Large intestine (tissue), 12 donors: ENCODE measurements at places on chromosomes 13 and 19. TPM values are rescaled to one million over a fixed set of nuclear protein-coding genes. Genes with fewer than 3 reads are reported as not detected.

The IRGC gene
- 0.03 TPM for polyA plus RNA-seq

The HIPK4 gene
- polyA plus RNA-seq, result 0.10 TPM

The SLC10A2 gene
- 0.70 TPM for polyA plus RNA-seq

The SIGLEC14 gene
- polyA plus RNA-seq, result 1.4 TPM

The ARHGAP33 gene
- polyA plus RNA-seq, result 22.2 TPM

The SERPINE3 gene
- 0.66 TPM for polyA plus RNA-seq

The GPALPP1 gene
- 32.8 TPM for polyA plus RNA-seq

The TMEM145 gene
- 3.3 TPM for polyA plus RNA-seq

The CPAMD8 gene
- polyA plus RNA-seq, result 7.8 TPM

The DCT gene
- polyA plus RNA-seq, result 0.13 TPM

The ZNF547 gene
- polyA plus RNA-seq, result 5.7 TPM

DNA sequence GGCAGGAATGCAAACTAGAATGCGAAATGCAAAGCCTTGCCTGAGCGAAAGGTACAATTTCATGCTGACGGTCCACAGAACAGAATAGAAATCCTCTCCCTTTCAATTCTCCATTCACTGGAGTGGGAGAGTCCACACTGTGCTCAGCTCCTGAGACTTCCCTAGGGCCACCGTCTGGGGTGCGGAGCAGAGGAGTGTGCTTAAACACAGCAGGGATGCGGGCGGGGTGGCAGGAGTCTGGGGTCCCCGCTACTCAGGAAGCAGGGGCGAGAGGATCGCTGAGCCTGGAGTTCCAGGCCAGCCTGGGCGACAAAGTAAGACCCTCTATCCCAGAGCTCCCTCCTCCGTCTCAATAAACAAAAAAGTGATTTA lies 552 bp upstream of the ZNF816 start:
- DNase-seq, result no peak

- no peak for DNase-seq
Measured at GRCh38 chr19:42251572-42252358, 3.2 kb downstream of the ERF start.

- no peak for DNase-seq
Measured at GRCh38 chr19:48708471-48708870, 11.1 kb downstream of the MAMSTR start.

DNA sequence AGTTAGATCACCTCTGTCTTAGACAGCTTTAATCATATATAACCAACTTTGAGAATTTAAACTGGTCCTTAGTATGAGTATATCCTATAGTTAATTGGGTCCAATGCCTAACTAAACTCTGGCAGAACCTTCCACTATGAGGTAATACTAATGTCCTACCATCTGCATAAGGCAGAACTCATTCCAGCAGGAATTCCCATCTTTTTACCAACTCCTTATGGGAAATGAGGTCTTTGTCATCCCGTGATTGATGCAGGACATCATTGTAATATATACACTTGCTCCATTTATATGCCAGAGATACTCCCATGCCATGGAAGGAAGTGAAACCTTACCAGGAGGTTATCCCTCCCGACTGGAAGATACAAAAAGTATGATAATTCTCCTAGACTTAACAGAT lies 2.8 kb downstream of the KCTD4 start:
- no peak for DNase-seq

DNA sequence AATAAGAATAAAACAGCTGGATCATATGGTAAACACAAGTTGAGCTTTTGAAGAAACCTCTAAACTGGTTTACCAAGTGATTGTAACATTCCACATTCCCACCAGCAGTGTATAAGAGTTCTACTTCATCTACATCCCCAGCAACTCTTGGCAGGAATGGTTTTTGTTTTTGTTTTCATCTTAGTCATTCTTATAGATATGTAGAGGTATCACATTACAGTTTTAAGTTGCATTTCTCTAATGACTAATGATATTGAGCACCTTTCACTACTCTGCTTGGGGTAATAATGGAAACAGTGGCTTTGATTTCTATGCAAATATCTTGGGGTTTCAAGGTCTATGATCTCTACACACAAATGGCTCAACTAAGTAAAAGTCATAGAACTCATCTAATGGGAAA lies 614.5 kb downstream of the TBC1D4 start:
- DNase-seq, result no peak

- no peak for DNase-seq
Measured at GRCh38 chr19:44912854-44913253, 1.6 kb upstream of the APOC1 start.

GRCh38 chr13:80379245-80379644 lies 38.3 kb upstream of the SPRY2 start:
- DNase-seq, result no peak

DNA sequence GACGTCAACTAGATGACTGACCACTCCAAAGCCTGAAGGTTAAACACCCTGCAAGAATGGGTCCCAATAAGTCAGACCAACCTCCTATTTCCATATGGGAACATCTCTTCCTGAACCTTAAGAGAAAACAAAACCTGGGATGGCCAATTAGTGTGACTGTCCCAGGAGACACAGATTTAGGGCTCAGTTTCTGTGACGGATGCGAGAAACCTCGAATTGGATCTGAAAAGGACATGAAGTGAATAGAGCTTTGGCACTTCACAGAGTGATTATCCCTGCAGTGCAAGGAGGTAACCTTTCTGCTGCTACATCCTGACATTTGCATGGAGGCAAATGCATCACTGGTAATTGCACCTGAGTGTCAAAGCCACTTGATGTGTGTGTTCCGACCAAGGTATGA lies 442.2 kb upstream of the KLF12 start:
- no peak for DNase-seq

DNA sequence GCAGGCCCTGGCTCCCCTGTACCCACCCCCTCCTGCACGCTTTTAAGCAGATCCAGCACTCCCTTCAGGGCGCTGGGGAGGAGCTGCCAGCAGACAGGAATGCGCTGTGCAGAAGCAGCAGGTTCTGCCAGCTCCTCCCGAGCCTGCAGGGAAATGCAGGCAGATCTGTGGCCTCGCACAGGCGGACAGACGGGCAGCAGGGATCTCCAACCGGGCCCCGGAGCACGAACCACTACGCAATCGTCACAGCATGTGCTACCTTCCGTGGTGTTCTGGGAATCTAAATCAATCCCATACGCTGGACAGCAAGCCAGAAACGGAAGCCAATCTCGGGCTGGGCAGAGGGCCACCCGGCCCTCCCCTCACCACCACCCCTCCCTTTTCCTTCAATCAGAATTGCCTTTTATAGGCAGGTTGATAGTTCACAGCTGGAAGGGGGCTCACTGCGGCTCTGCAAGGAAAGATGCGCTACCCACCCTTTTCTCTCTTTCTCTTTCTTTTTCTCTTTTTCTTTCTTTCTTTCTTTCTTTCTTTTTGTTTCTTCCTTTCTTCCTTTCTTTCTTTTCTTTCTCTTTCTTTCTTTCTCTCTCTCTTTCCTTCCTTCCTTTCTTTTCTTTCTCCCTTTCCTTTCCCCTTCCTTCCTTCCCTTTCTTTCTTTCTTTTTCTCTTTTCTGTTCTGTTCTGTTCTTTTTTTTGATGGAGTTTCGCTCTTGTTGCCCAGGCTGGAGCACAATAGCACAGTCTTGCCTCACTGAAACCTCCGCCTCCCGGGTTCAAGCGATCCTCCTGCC lies 99.9 kb downstream of the GNG7 start:
- peak; percentile 53 for DNase-seq

DNA sequence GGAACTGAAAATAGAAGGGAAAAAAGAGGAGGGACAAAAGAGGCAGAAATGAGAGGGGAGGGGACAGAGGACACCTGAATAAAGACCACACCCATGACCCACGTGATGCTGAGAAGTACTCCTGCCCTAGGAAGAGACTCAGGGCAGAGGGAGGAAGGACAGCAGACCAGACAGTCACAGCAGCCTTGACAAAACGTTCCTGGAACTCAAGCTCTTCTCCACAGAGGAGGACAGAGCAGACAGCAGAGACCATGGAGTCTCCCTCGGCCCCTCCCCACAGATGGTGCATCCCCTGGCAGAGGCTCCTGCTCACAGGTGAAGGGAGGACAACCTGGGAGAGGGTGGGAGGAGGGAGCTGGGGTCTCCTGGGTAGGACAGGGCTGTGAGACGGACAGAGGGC lies at the start of gene CEACAM5:
CEACAM5 (plus strand) TSS at position 146 of the 400 bp plus-strand sequence; CDS start at position 252, 106 bp downstream.
- DNase-seq, result peak; percentile 16

GRCh38 chr19:47315125-47315821 lies 5.6 kb downstream of the C5AR1 start:
- no peak for DNase-seq

GRCh38 chr19:6987850-6988249 lies 33.4 kb downstream of the MBD3L2B start:
- DNase-seq, result no peak

DNA sequence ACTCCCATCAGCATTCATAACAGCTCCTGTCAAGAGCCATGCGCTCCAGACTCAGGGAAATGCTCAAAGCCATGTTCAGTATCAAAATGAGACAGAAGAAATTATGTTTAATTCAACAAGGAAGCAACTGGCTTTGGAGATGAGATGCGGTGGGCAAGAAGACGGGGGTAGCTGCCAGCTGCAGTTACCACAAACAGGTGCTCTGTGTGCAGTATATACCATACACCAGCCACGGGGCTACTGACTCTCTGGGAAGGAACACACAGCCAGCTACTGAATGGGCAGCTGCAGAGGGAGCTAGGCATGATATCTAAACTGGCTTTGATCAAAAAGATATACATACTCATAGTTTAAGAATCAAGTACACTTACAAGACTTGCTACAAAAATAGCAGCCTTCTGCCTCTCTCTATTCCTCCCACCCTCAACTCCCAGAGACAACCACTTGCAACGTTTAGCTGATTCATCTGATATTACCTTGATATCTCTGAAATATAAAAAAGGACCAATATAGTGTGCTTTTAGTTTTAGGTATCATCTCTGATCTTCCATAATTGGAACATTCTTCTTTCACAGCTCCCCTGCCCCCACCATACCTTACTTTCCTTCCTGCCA lies 593.0 kb downstream of the UQCRFS1 start:
- no peak for DNase-seq

DNA sequence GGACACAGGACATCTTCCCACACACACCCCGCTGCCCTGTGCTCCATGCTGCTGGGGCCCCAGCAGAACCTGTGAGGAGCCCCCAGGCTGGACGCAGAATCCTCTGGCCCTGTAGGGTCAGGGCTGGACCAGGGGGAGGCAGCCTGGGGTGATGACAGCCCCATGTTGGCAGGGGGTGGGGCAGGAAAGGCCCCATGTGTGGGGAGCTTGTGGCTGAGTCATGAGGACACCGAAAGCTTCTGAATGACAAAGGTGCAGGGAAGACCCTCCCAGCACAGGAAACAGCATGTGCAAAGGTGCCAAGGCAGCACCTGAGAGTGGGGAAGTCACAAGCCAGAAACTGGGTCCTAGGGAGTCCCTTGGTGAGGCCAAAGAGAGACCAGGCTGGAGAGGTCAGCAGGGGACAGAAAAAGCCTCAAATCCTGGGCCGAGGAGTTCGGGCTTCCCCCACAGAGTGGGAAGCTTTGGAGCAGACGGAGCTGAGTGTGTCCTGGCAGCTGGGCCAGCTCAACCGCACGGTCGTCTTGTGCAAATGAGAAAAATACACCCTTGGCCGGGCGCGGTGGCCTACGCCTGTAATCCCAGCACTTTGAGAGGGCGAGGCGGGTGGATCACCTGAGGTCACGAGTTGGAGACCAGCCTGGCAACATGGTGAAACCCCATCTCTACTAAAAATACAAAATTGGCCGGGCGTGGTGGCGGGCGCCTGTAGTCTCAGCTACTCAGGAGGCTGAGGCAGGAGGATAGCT lies 17.5 kb downstream of the ATP8B3 start:
- no peak for DNase-seq

DNA sequence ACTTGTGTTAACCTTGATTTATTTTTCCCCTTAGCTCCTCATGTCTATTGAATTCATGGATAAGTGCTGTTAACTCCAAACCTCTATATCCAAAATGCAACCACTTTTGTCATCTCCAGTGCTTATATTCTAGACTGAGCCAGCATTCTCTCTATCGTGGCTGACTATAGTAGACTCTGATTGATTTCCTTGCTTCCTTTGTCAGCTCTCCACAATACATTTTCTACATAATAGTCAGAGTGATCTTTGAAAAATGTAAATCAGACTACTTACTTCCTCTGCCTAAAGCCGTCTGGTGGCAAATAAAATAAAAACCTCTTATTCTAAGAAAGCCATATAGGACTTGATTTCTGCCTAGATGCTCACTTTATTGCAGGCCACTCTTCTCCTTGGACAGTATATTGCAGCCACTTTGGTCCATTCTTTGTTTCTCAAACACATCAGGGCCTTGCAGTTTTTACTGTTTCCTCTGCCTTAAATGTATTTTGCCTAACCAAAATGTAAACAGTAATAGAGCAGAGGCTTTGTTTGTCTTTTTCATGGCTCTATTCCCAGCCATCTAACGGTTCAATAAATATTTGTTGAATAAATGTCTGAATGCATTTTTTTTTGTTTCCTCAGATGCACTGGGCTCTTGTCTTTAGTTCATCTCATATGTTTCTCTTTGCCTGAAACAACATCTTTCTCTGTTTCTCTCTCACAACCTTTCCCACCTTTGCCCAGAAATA lies 243.6 kb upstream of the CSNK1A1L start:
- DNase-seq, result no peak

DNA sequence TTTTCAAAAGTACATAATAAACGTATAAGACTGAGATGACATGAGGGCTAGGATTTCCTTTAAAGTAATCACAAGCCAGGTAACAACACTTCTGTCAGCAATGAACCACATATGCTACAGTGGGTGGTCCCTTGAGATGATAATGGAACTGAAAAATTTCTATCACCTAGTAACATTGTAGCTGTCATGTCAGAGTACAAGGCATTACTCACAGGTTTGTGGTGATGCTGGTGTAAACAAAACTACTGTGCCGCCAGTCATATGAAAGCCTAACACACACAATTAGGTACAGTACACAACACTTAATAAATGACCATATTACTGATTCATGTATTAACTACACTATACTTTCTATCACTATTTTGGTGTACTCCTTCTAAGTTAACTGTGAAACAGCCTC lies 36.8 kb downstream of the MIPEP start:
- no peak for DNase-seq

GRCh38 chr13:82147526-82147925 lies 1734.7 kb downstream of the SLITRK1 start:
- DNase-seq, result no peak

- DNase-seq, result no peak
Measured at GRCh38 chr19:42281146-42281826, 12.2 kb downstream of the CIC start.
